ENCODE measurements at places on chromosomes 4 and X.

DNA sequence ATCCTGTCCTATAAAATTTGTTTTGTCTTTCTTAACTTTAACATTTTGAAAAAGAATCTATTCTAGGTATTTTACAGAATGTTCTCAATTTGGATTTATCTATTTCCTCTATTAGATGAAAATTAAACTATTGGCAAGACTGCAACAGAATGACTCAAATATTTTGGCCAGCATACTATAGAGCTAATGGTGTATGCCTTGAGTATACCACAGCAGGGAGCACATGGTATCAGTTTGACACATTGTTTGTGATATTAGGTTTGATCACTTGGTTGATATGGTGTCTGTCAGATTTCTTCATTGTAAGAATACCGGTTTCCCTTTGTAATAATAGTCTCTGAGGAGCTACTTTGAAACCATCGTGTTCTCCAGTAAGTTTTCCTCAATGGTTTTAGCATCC lies 87.8 kb upstream of the NPNT start:
- DNase-seq = no peak

- no peak for DNase-seq
Measured at GRCh38 chr4:85509882-85510631, 35.1 kb downstream of the ARHGAP24 start.

DNA sequence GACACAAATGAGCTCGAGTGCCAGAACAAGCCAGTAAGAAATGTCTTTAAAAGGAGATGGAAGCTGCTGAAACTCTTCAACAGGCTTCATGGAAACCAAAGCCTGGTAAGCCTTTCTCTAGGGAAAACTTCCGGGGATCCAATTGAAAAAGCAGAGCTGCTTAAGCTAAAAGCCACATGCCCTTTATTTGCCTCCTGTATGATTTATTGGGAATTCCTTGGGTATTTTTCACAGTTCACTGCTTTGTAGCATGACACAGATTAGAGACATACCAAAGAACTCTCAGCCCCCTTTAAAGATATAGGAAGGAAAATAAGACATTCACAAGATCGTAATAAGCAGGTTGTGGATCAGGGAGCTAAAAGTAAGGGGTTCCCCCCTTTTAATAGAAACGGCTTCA lies 6.5 kb upstream of the ARHGAP6 start:
- DNase-seq = no peak

DNA sequence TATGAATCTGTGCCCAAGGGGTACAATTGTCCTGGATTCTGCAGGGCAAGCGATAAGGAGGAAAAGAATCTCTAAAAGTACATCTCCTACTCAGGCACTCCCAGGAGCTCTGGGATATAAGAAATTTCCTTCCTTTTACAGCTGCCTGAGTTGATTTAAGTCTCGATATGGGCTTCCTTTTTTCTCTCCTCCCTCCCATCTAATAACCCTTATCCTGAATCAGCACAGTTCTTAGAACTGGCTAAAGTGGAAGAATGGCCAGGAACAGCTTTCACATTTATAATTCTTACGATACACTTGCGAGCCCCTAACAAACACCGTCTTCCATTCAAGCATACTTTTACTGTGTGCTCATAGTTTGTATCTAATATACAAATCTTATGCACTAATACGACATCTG lies 21.2 kb downstream of the LRP2BP start:
- DNase-seq = no peak

DNA sequence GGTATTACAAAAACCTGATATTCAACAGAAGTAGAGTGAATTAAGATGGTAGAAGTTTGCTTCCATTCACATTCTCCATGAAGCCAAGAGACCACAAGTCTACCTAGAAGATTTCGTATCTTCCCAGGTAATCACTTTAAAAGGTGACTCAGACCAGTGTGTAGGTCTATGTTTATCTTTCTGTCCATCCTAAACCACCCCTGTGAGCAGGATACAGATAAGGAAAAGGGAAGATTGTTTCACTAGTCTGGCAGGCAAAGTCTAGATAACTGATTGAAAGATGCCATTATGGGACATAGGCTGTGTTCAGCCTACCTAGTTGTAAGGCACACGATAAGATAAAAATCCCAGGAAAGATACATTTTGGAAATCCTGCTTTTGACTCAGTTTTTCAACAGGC lies 244.3 kb upstream of the NWD2 start:
- DNase-seq = no peak

DNA sequence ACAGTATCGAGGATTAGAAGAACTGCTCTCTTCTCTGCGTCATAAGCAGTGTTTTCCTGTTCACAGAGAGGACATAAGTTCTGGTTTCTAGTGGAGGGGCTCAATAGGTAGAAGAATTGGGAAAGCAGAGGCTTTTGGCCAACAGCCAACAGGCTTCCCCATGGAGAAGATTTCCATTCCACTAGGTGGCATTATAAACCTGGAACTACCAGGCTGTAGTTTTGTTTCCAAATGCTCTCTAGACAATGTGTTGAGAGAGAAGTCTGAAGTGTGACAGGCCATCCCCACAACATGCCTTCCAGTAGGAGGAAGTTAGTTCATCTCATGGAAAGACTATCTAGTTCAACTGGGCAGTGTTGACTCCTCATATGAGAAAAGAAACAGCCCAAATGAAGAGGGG lies 63.8 kb upstream of the ANXA10 start:
- no peak for DNase-seq

- DNase-seq = peak; percentile 5
Measured at GRCh38 chr4:61741327-61742096, 541.4 kb downstream of the ADGRL3 start.

- DNase-seq = no peak
Measured at GRCh38 chrX:3379111-3379510, 32.7 kb upstream of the MXRA5 start.

Data from endothelial cell (in vitro differentiated cells).